ENCODE measurements at places on chromosomes 5 and 9.

DNA sequence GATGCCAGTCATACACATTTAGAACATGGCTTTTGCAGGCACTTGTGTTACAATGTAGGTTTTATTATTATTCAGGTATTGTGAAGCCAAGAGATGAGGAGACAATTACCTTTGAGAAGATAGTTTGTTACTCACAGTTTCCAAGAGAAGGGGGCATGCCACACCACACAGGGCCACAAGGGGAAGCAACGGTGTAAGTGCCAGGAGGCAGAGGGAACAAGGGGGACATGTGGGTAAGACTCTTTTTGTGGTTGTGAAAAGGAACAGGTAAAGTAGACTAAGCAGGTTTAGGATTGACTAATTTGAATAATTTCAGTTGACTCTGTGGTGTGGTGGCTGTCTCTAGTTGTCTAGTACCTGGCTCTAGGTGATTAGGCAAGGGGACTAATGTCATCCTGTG is 191.2 kb downstream of the TRPM6 start:
- DNase-seq, result no peak

- DNase-seq, result no peak
Observed at GRCh38 chr5:36089989-36090388, 23.3 kb upstream of the UGT3A2 start.

DNA sequence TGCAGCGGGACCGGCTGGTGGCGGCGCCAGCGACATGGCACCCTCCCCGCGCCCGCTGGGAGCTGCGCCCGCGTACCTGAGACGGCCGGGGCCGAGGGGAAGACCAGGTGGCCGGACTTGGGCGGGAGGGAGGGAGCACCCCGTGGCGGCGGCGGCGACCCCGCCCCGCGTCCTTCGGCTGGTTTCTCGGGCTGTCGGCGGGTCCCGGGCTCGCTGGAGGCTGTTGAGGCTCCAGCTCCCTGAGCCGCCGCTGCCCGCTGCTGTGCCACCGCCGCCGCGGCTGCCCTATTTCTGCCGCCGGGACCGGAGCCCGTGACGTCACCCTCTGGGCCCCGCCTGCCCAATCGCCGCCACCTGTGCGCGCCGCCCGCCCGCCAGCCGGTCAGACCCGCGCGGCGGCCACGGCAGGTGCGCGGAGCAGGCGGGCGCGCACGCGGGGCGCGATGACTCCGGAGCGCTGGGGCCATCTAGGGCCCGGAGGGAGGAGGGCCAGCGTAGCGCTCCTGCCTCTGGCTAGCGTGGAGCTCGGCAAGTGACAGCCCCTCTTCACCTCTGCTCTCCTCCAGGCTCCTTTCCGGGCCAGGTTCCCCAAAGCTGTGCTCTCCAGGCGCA is at the start of gene FSTL4:
FSTL4 (minus strand) TSS at position 293 of the 612 bp plus-strand sequence.
- DNase-seq, result no peak

DNA sequence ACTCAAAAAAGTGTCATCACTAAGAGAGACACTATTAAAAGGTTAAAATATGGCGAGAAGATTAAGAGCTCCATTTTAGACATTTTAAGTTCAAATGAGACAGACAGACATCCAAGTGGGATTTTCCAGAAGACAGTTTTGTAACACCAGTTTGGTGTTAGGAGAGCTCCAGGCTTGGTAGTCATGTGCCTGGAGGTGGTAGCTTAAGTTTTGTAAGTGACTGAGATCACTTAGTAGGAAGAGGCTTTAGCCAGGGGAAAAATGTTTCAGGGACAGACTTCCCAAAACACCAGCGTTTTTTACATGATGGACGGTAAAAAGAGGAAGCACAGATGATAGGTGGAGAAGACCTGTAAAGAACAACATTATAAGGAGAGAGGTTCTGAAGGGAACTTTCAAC is 150.3 kb downstream of the GIN1 start:
- no peak for DNase-seq

DNA sequence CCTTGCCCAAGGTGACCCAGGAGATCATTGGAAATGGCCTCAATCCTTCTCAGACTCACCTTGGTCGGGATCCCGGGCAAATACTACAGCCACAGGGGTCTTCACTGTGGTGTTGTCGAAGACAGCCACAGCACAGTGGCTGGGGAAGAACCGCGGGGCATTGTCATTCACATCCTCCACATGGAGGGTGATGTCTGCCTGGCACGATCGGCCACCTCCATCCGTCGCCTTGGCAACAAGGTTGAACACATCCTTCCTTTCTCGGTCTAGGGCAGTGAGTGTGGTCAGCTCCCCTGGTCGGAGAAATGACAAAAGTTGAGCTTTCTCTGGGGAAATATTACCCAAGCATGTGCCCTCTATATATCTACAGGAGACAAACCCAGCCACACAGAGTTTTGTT is 56.8 kb downstream of the FAT2 start:
- no peak for DNase-seq
